ENCODE measurements at places on chromosomes 5 and 9. TPM values are rescaled to one million over a fixed set of nuclear protein-coding genes. Genes with fewer than 3 reads are reported as not detected.

DNA sequence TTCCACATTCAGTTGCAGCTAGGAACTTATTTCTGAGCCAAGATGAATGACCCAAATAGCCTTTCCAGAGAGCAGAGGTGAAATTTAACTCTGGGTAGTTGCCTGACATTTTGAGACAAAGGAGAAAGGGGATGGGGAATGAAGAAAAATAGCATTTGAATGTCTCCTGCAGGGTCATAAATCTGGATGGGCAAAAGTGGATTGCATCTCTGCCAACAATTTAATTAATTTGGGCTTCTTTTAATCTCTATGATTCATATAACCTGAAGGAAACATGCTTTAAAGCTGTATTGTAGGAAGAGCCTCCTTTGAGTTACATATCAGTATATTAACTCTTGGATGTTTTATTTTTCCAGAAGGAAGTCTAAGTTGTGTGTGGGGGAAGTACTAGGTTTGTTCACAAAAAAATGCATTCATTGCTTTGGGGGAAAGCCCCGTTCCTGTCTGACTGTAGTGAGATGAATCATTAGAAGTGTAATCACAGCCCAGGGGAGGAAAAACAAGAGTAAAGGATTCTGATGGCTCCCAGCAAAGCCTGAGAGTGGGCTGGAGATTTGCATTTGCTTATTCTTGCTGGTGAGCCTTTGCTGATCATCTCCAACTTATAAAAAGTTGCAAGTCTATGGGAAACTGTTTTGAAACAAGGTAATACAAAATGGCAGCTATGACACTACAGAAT, 133.0 kb upstream of the IQGAP2 start:
- no peak for DNase-seq
- H3K4me1 ChIP-seq = no peaks in the 10 kb centered on the region
- H3K27ac ChIP-seq = no peak overlapping the region

DNA sequence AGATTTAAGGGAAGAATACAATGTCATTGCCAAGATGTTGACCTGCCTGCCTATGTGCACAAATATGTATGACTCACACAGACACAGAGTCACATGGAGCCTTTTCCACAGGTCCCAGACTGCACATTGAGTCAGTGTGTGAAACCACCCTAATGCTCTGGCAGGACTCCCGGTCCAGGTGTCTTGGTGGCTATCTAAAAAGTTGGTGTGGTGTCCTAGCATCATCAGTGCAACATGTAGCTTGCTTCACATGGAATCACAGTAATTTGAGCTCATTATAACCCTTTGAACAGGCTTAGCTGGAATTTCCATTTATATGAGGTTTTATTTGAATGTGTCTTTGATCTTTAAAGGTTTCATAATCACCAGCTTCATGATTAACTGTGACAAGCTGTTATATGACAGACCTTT, 10.7 kb downstream of the IFNA5 start:
- H3K4me1 ChIP-seq = no peaks in the 10 kb centered on the region
- no peaks in the 10 kb centered on the region for H3K27me3 ChIP-seq
- H3K27ac ChIP-seq = no peak overlapping the region
- H3K36me3 ChIP-seq = no peaks in the 10 kb centered on the region
- no peak overlapping the region for H3K4me3 ChIP-seq

DNA sequence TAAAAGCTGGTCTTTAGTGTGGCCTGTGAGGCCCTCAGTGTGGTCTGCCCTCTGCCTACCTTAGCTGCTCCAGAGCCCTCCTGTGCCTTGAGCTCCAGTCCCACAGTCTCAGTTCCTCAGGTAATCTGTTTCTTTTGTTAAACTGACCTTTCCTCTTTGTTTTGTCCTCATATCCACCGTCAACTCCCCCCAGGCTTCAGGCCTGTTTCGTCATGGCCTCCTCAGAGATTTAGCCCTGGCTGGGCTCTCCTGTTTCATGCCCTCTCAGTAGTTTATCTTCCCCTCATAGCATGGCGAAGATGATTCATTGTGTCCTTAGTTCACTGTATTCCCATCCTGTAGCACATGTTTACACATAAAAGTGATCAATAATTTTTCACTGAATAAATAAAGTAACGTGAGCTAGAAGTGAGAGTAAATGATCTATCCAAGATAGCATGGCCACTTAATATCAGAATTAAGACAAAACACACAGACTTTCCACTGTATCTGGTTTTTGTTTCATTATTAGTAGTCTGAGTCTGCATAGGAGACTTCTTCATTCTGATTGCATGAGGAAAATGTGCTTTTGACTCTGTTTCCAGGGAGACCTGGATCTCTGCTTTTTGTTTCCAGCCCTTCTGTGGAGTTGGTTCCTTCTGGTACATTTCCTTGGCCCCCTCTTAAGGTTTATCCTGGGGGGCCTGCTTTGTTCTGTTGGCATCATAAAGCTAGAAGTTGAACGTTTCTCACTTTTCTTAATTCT, 70.5 kb downstream of the SNX24 start:
- no peaks in the 10 kb centered on the region for H3K4me1 ChIP-seq
- no peak for DNase-seq
- H3K27me3 ChIP-seq = no peaks in the 10 kb centered on the region
- H3K27ac ChIP-seq = no peak overlapping the region

Gene MYMK
- polyA plus RNA-seq = not detected

Gene PTGER4
- 62.7 TPM for polyA plus RNA-seq

- no peaks in the 10 kb centered on the region for H3K27me3 ChIP-seq
- no peak overlapping the region for H3K27ac ChIP-seq
- no peaks in the 10 kb centered on the region for H3K4me1 ChIP-seq
- no peak overlapping the region for H3K4me3 ChIP-seq
Measured at GRCh38 chr9:100505564-100506159, 32.7 kb downstream of the TMEFF1 start.

DNA sequence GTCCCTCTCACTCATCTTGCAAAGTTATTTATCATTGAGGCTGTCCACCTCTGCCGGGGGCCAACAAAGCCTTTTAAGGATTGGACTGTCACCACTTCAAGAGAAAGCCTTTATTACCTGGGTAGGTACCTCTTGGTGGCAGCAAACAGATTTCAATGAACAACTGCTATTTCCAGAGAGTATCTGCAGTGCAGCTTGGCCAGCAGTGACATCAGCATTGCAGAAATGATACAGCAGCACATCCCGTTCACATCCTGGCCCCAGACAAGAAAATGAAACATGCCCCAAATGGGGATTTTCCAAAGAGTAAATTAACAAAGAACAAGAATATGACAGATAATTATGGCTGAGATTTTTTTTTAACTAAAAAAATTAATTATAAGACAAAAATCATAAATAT, 2.3 kb upstream of the SPATA6L start:
- no peak for DNase-seq
- H3K4me1 ChIP-seq = peaks cover 50% of the 10 kb centered on the region
- H3K27ac ChIP-seq = no peak overlapping the region
- no peak overlapping the region for H3K4me3 ChIP-seq

Gene SAXO1
- 0.34 TPM for polyA plus RNA-seq

Data from CD4-positive, alpha-beta memory T cell (primary cell).